ENCODE measurements at places on chromosomes 2 and 18.

DNA sequence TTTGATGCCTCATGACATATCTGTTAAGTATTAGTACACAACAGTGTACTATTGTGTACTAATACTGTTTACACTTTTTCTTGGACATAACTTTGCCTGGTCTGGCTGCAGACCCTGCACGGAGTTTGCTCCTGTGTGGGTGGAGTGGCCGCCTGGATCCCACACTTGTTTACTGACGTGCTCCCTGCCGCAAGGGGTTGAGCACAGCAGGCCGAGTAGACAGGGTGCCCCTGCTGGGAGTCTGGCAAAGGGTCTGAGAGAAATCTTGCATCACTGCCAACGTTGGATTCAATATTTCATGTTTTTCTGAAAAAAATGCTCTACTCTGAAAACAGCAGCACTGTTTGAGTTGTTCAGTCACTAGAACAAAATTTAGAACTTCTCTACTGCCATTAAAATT lies 59.0 kb downstream of the PDK1 start:
- no peak for DNase-seq

- no peak for DNase-seq
Observed at GRCh38 chr18:55430026-55430425, 158.0 kb downstream of the TCF4 start.

- DNase-seq = no peak
Observed at GRCh38 chr2:85929096-85930050, 40.6 kb upstream of the ST3GAL5 start.

- DNase-seq = no peak
Observed at GRCh38 chr18:33828949-33829348, 250.9 kb downstream of the ASXL3 start.
